ENCODE measurements at places on chromosomes 16 and 17.

GRCh38 chr17:4920351-4921048 lies 11.6 kb upstream of the GP1BA start:
- DNase-seq: no peak

DNA sequence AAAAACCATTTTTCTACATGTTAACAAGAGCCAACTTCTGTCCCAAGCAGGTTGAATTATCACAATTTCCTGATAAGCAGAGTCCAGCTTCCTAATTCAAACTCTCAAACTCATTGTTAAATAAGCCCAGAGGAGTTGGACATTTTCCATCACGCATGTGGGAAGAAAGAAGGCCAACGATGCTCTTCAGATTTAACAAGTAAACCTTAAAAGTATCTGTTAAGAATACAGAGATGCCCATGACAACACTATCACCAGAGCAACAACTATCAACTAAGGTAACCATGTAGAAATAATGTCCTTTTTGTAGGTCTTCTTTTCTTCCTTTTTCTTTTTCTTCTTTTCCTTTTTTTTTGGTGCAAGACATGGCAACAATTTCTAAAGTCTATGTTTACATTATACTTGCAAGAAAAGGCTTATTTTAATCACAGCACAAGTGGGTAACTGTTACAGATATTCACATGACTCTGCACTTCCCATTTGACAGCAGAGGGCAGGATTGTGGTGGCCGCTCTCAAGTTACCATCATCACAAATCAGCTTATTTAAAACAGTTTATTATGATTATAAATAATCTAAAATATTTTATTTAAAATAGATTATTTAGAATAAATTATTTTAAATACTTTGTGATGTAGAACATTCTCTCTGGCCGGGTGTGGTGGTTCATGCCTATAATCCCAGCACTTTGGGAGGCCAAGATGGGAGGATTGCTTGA lies 35.7 kb upstream of the DHRS7B start:
- no peak for DNase-seq

DNA sequence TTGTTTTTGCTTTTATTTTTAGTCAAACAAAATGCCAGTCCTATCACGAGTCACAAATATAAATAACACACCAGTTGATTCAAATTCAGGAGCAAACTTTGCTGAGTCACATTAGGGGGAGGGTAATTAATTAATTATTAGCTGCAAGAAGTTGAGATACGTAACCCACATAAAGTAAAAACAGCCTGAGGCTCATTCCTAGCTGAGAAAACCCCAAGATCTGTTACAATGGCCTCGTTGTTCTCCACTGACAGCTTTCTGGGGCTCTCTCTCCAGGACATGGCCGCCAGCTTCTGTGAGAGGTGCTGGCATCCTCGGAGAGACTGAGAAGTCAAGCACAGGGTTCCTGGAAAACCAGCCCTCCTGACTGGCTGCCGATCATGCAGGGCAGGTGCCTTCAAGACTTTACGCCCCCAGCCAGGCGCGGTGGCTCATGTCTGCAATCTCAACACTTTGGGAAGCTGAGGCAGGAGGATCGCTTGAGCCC lies 11.1 kb downstream of the RAB40B start:
- DNase-seq: no peak

DNA sequence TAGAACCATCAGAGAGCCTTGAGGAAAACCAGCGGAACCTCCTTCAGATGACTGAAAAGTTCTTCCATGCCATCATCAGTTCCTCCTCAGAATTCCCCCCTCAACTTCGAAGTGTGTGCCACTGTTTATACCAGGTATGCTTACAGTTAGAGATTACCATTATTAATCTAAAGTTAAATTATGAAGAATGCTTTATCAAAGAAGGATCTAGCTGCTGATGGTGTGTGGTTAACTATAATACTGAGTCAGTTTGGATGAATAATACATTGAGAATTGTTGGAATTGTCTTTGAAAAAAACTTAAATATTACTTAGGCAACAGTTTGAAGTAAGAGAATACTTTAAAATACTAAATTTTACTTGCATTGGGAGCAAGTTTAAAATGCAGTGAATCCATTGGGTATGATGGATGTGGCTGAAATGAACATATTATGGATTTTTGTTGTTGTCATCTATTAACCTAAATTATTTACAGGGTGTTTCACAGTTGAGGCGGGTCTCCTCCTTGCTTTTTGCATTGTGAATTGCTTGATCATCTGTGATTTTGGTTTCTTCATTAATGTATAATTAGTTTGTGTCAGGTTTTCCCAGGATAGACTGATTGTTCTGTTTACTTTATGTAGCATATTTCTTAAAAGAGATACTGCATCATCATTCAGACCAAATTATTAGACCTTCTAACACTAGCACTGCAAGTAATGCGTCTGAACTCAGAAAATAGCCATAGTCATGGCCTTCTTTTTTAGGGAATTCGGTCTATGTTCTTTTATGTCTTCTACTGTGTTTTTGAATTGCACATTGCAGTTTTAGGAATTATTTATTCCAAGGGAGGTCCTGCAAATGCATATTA lies 47.8 kb downstream of the OMG start:
- DNase-seq: no peak

DNA sequence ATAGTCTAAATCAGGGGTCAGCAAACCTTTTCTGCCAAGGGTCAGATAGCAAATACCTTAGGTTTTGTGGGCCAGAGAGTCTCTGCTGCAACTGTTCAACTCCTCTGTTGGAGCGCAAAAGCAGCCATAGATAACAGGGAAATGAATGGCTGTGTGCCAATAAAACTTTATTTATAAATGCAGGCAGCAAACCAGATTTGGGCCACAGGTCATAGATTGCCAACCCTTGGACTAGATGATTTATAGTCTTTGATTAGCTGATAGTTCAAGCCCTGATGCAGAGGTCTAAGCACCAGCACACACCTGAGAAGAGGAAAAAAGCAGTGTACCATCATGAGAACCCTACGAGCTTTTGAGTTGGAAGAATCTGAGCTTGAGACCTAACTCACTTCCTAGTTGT lies 86.0 kb upstream of the DYNLRB2 start:
- no peak for DNase-seq

GRCh38 chr17:42519546-42520491 lies 16.2 kb upstream of the NAGLU start:
- no peak for DNase-seq

- no peak for DNase-seq
Measured at GRCh38 chr16:35173295-35173694, 1713.9 kb downstream of the TP53TG3F start.

DNA sequence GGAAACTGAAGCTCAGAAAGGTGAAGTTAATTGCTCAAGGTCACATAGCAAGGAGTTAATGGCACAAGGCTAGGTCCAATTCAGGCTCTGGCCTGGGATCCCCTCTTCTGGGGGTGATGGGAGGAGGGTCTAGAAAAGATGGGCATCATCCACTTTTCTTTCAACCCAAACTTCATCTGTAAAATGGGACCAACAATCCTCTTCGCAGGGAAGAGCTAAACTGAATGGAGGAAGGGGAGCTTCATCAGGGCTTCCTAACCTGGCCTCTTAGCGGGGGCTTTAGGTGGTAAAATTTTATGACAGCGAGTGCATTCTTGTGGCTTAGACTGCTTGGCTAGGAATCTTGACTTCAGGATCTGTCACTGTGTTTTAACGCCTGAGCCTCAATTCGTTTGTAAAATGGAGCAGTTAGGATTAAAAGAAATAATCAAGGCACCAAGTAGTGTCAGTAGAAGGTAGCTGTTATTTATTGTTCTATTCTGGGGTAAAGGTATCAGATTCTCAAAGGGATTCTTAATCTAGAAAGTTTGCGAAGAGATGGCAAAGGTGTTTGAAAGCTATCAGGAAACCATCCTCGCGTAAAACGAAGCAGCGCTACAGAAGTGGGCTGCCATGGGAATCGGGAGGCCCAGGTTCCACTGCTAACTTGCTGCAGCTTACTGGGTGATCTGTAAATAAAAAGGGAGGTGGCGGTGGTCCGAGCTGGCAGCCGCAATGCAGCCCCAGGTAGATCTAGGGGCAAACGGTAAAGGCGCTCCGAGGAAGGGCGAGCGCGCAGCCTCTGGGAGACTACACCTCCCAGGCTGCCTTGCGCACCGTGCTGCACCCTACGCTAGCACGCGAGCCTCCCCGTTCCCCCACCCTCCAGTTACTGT lies 1.5 kb upstream of the SRCAP start:
- DNase-seq: no peak

GRCh38 chr17:44780161-44780560 lies 21.4 kb downstream of the ADAM11 start:
- no peak for DNase-seq

DNA sequence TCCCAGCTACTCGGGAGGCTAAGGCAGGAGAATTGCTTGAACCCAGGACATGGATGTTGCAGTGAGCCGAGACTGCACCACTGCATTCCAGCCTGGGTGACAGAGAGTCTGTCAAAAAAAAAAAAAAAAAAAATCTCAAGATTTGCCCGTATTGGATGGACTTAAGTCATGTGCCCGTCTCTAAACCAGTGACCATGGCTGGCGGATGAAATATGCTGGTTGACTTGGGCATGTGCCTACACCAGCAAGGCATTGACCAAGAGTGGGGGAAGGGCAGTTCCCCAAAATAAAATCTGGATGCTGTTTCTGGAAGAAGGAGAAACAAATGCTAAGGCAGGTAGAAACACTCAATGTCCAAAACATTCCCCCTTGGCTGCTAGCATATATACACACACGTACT lies 21.5 kb upstream of the COL1A1 start:
- no peak for DNase-seq

DNA sequence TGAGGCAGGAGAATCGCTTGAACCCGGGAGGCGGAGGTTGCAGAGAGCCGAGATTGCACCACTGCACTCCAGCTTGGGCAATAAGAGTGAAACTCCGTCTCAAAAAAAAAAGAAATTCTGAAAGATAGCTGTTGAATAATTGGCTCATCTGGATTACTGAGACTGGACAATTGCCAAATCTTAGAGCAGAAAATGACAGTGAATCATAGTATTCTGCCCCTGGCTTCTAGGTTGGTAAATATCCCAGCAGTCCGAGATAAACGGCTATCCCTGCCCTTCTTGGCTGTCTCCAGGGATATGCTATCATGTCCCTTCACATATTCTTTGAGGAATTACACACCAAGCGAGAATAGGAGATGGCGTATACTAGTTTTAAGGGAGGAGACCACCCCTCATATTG lies 35.5 kb upstream of the METTL16 start:
- DNase-seq: no peak

GRCh38 chr17:21140911-21141310 lies 14.1 kb downstream of the DHRS7B start:
- DNase-seq: no peak
